DMS 273 treated with DMSO at 0.1 percent for 48 hours (cell line): ENCODE measurements at places on chromosomes 2 and 18.

DNA sequence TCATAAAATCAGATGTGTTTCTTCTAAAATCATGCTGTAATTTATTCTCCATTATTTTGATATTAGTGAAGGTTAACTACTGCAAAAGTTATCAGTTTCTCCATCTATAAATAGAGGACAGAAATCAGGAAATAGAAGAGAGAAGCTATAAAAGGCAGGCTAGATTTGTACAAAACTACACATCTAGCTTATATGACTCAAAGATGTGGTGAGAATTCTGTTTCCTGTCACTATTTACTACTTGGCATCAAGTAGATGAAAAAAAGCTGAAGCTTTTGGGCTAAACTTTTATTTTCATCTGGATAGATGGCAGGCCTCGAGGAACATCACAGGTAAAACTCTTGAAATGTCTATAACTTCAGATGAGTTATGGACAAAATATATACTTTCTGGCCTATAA lies 49.8 kb upstream of the NAB1 start:
- DNase-seq, result no peak

GRCh38 chr2:236021499-236022057 lies 146.6 kb downstream of the GBX2 start:
- DNase-seq, result no peak

DNA sequence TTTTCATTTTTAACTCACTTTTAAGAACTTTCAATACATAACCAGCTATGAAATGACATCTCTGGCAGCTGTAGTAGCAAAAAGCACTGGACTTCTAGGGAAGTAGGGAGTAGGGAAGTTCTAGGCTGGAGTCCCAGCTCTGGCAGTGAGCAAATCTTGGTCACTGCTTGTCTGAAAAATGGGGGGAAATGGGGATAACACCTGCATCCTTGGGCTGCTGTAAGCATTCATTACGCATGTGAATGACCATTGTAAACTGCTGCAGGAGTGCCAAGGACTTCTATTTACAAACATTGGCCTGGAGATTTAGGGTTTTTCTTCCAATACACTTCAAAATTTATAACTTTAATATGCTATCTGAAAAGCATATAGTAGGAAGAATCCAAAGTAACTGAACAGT lies 972 bp upstream of the MPP4 start:
- DNase-seq, result no peak

- DNase-seq, result no peak
Measured at GRCh38 chr2:74849228-74849892, 15.4 kb downstream of the HK2 start.
